ENCODE measurements at places on chromosomes 11 and 22.

GRCh38 chr11:46718155-46719019, 626 bp upstream of the F2 start:
- DNase-seq = no peak

DNA sequence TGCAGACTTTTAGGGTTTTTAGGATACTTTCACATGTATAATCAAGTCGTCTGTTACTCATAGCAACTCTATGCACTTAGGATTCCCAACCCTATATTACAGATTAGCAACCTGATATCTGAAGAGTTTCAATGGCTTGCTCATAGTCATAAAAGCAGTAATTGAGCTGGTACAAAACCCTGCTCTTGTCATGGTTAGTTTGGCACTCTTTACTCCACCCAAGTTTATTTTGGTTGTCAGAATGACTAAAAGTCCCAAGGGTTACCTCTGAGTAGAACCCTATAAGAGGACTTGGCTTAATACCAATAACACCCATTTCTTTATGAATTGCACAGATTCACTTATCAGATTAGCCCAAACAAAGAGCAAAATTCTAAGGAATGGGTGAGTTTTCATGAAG, 550.6 kb downstream of the SOX6 start:
- DNase-seq = no peak

DNA sequence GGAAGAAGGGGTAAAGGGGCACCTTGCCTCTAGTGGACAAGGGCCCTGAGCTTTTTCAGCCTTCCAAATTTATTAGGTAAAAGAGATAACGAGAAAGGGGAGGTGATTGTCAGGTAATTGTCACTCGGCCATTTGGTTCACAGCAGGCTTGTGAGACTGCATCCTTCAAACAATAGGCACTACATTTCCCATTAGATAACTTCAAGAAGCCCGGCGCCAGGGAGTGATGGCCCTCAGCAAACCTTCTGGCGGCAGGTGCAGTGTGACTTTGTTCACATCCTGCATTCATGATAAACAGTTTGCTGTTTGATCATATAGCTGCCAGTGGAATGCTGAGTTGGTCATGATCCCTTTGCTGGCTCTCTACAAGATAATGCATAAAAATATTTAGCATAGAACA, 185.1 kb downstream of the CWF19L2 start:
- DNase-seq = no peak

GRCh38 chr11:70581991-70582885, 183.9 kb downstream of the CTTN start:
- DNase-seq = no peak

DNA sequence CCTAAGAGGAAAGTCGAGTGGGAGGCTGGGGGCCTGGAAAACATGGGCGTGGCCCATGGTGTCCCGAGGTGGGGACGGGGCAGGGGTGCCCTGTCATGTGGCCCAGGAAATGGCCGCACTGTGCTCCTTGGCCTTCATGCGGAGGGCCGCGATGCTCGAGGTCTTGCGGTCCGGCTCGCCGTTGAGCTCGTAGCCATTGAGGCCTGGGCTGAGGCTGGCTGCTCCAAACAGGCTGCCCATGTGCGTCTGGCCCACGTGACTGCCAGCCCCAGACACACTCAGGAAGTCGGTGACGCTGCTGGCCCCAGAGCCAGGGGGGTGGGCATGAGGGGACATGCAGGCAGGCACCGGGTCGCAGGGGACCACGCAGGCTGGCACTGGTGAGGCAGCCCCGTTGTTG, 45.2 kb downstream of the ALX4 start:
- DNase-seq = no peak

DNA sequence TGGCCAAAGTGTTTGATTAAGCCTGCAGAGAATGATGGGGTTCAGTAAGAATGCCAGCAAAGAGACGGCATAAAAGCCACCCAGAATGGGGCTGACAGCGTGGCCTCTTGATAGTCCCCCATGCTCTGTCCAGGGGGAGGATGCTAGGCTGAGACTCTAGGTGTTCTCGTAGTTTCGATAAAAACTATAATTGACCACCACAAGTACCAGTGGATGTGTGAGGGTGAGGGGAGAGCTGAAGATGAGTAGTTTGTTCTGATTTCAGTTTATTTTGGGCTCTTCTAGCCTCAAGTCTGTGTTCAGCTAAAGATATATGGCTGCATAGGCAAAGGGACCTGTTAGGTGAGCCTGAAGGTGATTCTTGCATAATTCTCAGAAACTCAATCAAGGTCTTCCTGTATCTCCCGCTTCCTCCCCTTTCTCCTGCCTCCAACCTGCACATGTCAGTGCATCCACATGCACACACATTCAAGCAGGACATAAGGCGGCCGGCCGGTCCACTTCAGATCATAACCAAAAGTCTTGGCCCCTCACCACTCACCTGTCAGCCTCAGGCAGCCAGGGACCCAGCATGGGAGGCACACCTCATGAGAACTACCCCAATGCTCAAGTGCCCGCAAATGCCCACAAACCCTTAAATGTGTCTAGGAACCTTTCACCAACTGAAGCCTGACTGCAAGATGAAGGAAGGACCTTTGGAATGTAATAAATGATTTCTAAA, 31.2 kb downstream of the FLI1 start:
- DNase-seq = no peak

DNA sequence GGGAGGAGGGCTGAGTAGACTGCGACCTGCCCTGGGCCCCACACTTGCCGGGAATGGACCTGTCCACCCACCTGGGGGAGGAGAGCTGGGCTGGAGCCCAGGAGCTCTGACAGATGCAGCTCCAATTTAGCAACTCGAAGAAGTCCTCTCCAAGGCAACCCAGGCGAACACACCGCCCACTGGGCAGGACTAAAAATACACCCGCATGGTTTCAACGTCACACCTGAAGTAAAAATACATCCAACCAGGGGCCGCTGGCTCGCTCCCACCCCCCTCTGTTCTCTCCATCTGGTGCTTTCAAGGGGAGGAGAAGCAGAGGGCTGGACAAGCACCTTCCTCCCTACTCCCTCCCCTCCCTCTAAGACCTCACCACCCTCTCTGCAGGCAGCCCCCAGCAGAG, 119.9 kb downstream of the FEZ1 start:
- DNase-seq = no peak

- no peak for DNase-seq
Observed at GRCh38 chr22:42397332-42398249, 34.6 kb downstream of the NFAM1 start.

- no peak for DNase-seq
Observed at GRCh38 chr11:89736566-89736965, 26.5 kb downstream of the TRIM77 start.

GRCh38 chr11:12600829-12601228, 73.4 kb upstream of the TEAD1 start:
- DNase-seq = no peak

DNA sequence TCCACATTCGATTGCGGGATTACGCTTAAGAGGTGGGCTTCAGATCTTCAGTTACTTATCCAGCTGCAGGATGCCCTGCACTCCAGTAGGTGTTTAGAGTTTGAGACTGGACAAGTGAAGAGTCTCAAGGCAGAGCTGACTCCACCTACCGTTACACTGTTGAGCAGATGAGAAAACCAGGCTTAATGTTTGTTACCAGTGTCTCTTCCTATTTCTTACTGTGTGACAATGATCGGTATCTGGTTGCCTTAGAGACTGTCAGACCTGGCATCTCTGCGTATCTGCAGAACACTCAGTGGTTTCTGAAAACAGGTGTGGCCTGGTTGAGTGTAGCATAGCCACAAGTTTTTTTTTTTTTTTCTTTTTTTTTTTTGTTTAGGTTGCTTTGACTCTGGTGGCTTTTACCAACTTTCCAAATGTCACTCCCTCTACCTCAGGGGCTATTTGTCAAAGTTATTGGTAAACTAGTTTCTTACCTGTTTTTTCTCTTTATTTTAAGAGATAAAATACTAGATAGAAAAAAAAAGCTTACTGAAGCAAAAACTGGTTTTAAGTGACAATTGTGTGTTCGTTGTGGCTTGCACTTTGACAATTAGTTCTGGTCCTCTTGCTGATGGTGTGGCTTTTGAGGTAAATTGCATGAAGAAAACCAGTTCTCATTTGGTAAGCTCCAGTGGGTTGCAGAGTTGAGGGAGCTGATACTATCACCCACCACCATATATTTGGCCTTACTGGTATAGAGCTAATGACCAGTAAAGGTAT, 284.8 kb downstream of the ETS1 start:
- no peak for DNase-seq

DNA sequence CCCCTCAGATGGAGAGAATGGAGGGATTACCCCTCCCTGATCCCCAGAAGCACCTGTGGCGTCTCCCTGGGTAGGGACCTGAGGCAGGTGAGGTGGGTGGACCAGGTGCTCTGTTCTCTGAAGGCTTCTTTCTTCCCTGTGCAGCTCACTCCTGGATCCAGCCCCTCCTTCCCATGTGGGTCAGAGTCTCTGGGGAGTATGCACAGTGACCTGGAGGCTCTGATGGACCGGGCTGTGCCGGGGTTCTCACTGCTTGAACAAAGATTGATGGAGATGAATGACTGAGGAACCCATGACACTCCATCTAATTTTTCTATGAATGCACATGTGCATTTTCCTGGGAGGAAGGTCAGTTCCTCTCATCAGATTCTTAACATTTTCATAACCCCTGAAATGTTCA, 78.6 kb upstream of the SHANK2 start:
- no peak for DNase-seq

DNA sequence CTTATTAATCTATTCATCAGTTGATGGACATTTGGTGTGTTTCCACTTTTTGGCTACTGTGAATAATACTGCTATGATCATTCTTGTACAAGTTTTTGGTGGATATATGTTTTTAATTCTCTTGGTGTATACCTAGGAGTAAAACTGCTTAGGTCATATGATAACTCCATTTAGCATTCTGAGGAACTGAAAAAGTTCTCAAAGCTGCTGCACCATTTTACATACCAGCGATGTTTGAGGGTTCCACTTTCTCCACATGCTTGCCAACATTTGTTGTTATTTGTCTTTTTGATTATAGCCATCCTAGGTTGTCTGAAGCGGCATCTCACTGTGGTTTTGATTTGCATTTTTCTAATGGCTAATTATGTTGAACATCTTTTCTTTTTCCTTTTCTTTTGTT, 4.1 kb upstream of the ACER3 start:
- DNase-seq = no peak

DNA sequence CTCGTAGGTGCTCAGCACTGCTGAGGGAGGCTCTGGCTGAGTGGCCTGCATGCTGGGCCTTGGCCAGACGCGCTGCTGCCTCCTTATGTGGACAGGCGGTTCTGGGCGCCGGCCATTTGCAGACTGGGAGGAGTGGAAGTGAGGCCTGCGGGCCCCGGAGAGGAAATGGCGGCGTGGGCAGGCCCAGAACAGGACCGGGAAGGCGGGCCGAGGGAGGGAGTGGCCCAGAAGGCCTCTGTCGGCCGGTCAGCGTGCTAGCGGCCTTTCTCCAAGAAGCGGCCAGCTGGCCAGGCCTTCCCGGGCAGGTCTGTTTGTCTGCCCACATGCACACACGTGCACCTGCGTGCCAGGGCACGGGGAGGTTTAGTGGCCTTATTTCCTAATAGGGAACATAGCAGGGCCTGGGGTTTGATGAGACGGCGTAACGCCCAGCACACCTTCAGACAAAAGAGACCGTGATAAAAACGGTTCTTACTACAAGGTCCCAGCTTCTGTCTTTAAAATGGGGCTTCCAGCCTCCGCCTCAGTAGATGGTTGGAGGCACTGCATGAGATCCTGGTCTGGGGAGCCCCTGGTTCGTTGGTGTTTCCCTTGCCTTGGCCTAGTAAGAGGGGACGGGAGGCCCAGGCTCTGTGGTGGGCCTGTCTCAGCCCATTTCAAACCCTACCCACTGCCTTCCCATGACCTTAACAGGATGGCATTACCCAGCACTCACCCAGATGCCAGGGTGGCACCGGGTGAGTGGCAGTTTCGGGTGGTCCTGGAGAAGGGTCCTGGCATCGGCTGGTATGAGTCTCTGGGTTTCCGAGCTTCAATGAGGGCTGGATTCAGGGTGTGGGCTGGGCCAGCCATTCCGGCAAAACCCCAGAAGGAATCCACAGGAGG, 65.1 kb upstream of the PPARA start:
- no peak for DNase-seq

GRCh38 chr11:64609436-64610047, 18.5 kb downstream of the SLC22A12 start:
- DNase-seq = no peak

- DNase-seq = no peak
Observed at GRCh38 chr11:67057205-67057672, 592 bp downstream of the RHOD start.

- no peak for DNase-seq
Observed at GRCh38 chr11:2806351-2807024, 79.1 kb downstream of the CDKN1C start.

GRCh38 chr11:86696004-86696403, 23.6 kb upstream of the ME3 start:
- no peak for DNase-seq

DNA sequence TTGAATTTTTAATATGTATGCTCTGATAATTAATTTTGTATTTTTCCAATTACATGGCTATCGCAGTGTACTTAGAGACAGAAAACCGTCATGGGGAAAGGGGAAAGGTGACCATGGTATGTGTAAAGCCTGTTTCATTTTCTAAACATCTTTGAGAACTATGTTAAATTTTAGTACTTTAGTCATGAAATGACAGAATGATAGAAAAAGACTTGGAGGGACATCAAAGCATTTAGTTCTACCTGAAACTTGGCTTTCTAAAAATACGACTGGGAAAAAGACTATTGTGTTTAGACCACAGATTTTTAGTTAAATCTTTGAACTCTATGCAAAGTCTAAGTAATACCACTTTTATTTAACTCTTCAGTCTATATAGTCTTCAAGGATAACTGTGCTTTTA, 54.1 kb downstream of the MAML2 start:
- DNase-seq = no peak

- DNase-seq = no peak
Observed at GRCh38 chr22:44192098-44192815, 11.5 kb downstream of the PARVG start.

- DNase-seq = no peak
Observed at GRCh38 chr11:124482362-124483147, 37.1 kb upstream of the OR8B8 start.

GRCh38 chr22:48096851-48097665, 1334.6 kb downstream of the TBC1D22A start:
- no peak for DNase-seq

DNA sequence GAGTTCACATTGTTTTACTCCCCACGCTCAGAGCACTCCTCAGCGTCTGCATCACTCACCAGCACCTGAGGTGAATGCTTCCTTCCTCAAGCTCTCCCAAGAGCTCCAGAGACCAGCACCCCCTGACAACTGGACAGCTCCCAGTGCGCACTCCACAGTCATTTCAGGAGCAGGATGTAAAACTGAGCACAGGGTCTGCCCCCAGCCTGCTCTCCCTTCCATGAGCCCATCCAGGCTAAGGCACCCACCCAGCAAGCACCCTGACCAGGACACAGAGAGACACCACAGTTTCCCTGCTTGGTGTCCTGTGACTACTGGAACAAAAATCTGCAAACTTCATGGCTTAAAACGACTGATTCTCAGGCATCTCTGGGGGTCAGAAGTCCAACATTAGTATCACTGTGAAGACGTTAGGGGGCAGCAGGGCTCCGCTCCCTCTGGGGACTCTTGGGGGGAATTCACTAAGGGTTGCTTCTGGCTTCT, 3.3 kb downstream of the SCGB1D2 start:
- no peak for DNase-seq

GRCh38 chr11:82701847-82702520, 31.7 kb downstream of the FAM181B start:
- DNase-seq = no peak
